LoVo (cell line): ENCODE measurements at places on chromosomes 6 and 20.

GRCh38 chr6:116314878-116315277 is 35.1 kb upstream of the TSPYL1 start:
- no peak for DNase-seq

- no peak for DNase-seq
Measured at GRCh38 chr20:18988701-18989100, 175.1 kb downstream of the SCP2D1 start.

DNA sequence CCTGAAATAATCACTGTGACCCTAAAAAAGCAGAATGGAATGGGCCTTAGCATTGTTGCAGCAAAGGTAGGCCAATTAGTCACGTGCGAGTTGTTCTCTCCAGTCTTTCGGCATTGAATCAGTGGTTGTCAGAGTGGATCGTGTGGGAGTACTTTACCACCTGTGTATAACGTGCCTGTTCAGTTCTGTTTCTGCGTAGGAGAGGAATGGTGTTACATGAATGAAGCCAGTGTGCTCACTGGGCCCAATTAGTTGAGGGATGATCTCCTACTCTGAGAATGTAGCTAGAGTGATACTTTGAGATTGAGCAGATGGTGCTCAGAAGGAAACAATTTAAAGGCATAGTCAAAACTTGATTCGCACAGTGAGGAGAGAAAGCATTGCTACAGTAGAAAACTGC is 72.4 kb upstream of the KIF25 start:
- DNase-seq = no peak

DNA sequence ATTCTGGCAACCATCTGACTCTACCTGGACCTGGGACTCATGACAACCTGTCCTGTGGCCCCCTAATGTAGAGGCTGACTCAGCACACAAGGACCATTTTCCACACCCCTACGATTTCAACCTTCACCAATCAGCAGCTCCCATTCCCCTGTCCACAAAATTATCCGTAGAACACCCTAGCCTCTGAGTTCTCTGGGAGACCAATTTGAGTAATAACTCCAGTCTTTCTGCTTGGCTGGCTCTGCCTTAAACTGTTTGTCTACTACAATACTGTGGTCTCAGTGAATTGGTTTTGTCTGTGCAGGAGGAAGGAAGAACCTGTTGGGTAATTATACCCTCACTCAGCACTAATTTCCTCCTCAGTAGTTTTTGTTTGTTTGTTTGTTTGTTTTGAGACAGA is 99.3 kb upstream of the MRPS10 start:
- DNase-seq = no peak

- no peak for DNase-seq
Measured at GRCh38 chr20:13922241-13922640, 68.2 kb downstream of the SEL1L2 start.

GRCh38 chr6:158153576-158153975 is 14.5 kb downstream of the SERAC1 start:
- no peak for DNase-seq

DNA sequence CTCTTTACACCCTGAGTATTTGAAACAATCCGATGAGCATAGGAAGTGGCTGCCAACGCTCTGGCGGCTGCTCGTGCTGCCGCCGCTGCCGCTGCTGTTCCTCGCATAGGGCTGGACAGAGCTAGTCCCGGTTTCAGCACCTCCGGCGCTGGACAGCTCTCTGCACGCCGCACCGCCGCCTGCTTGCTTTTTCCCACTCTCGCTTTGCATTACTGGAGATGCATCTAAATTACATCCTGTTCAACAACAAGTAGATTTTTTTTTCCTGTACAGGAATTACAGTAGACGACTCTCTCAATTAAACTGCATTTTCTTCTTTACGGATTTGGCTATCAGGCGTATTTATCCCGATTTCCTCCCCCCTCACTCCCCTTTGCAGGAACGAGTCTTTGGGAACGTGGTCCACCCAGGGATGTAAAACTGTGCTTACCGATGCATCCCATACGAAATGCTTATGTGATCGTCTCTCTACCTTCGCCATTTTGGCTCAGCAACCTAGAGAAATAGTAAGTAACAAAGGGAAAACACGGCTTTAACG is 563.8 kb downstream of the LMBRD1 start:
- DNase-seq = peak; percentile 57
